Activated CD4-positive, alpha-beta memory T cell treated with anti-CD3 and anti-CD28 coated beads for 36 hours (primary cell): ENCODE measurements at places on chromosomes 11 and 22. TPM values are rescaled to one million over a fixed set of nuclear protein-coding genes. Genes with fewer than 3 reads are reported as not detected.

- peaks cover 9% of the 10 kb centered on the region for H3K27me3 ChIP-seq
- no peak overlapping the region for H3K4me3 ChIP-seq
- DNase-seq: no peak
- H3K36me3 ChIP-seq: no peaks in the 10 kb centered on the region
- no peaks in the 10 kb centered on the region for H3K4me1 ChIP-seq
These were observed 15.5 kb downstream of the FGF3 start for GRCh38 chr11:69803604-69804218.

DNA sequence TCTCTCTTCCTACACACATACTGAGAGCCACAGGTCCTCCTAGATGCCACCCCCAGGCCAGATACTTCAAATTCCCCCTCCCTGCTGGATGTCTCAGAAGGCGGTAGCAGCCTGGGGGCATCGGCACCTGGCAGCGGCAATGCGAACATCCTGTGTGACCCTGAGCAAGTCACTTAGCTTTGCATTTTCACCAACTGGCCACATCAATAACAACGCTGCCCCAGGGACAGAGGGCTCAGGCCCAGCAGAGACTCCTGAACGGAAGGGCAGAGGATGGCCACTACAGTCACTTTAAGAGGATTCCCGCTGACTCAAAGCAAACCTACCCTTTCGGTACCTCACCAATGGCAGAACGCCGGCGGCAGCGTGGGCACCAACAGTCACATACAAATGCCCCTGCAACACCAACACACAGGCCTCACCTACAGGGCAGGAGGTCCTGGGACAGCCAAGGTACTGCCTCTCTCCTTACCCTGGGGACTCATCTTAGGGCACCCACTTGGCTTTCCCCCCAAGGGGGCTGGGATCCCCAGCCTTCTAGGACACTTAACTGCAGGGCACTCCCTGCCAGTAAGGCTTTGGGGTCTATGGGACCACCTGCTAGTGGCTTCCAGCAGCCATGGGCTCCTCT lies 1.6 kb downstream of the LMO1 start:
- peaks cover 61% of the 10 kb centered on the region for H3K27me3 ChIP-seq
- no peak overlapping the region for H3K27ac ChIP-seq
- H3K36me3 ChIP-seq: no peaks in the 10 kb centered on the region
- peaks cover 11% of the 10 kb centered on the region for H3K4me1 ChIP-seq
- no peak overlapping the region for H3K4me3 ChIP-seq

DNA sequence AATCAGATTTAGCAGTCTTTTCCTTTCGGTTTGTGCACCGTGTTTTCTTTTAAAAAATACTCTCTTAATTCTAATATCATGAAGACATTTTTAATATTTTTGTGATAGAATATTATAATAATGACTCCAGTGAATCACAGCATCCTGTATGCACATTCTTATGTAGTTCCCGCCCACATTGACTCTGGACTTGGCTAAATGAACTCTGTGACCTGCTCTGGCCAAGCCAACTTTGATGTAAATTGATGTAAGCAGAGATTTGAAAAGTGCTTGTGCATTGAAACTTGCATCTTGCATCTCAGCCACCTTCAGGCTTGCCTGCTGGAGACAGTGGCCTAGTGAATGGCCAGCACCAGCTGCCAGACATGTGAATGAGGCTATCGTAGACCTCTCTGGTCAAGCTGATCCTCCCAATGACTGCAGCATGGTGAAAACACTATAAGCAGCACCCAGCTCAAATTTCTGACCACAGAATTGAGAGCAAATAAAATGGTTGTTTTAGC lies 29.2 kb upstream of the PGM2L1 start:
- H3K36me3 ChIP-seq: no peaks in the 10 kb centered on the region
- no peak for DNase-seq
- H3K27ac ChIP-seq: no peak overlapping the region

- no peak overlapping the region for H3K4me3 ChIP-seq
- H3K27me3 ChIP-seq: peaks cover 13% of the 10 kb centered on the region
- DNase-seq: no peak
- H3K36me3 ChIP-seq: no peaks in the 10 kb centered on the region
- H3K4me1 ChIP-seq: no peaks in the 10 kb centered on the region
These were observed 70.4 kb downstream of the FBXO7 start for GRCh38 chr22:32544953-32545558.

DNA sequence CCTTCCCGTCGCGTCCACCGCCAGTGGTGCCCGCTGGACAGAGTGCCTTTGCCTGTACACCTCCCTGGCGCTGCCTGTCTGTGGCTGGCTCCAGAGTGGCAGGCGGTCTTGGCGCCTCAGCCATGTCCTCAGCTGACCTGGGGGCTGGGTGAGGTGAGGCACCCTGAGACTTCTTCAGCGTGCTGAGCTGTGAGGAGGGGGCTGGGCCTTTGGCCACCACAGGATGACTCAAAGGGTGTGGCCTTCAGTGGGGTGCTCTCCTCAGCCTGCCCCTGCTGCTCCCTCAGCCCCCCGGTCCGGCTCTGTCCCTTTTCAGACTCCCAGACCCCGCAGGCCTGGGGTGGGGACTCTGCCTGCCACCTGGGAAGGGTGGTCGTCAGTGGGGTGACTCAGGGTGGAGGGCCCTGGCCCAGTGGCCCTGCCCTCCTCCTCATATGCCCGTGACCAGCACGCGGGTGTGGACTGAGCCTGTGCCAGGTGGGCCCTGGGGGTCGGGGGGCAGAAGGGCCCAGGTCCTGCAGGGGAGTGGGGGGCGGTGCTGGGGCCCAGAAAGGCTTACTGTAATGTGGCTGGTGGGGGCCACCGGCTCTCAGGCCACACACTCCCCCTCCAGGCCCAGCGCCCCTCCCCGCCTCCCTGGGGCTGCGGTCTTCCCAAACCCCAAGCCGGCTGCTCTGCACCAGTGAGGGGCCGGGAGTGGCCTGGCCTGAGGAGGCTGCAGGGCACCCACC lies 15.9 kb downstream of the CRELD2 start:
- DNase-seq: peak; percentile 71
- H3K27me3 ChIP-seq: no peaks in the 10 kb centered on the region
- H3K36me3 ChIP-seq: no peaks in the 10 kb centered on the region
- H3K27ac ChIP-seq: peak overlapping the region; percentile 71
- H3K4me3 ChIP-seq: peak overlapping the region; percentile 69
- H3K4me1 ChIP-seq: peaks cover 44% of the 10 kb centered on the region

GRCh38 chr11:128053981-128054931 lies 533.1 kb downstream of the ETS1 start:
- peak overlapping the region; percentile 94 for H3K27ac ChIP-seq
- peak overlapping the region; percentile 80 for H3K4me3 ChIP-seq
- no peak for DNase-seq
- no peaks in the 10 kb centered on the region for H3K36me3 ChIP-seq

GRCh38 chr22:28410050-28410816 lies 269.4 kb downstream of the TTC28 start:
- H3K4me1 ChIP-seq: peaks cover 2% of the 10 kb centered on the region
- H3K36me3 ChIP-seq: no peaks in the 10 kb centered on the region
- DNase-seq: no peak
- peaks cover 15% of the 10 kb centered on the region for H3K27me3 ChIP-seq

GRCh38 chr11:114785820-114786219 lies 107.5 kb downstream of the NXPE2 start:
- H3K4me3 ChIP-seq: no peak overlapping the region
- H3K4me1 ChIP-seq: no peaks in the 10 kb centered on the region
- H3K27me3 ChIP-seq: peaks cover 4% of the 10 kb centered on the region
- DNase-seq: no peak
- no peaks in the 10 kb centered on the region for H3K36me3 ChIP-seq
- no peak overlapping the region for H3K27ac ChIP-seq

DNA sequence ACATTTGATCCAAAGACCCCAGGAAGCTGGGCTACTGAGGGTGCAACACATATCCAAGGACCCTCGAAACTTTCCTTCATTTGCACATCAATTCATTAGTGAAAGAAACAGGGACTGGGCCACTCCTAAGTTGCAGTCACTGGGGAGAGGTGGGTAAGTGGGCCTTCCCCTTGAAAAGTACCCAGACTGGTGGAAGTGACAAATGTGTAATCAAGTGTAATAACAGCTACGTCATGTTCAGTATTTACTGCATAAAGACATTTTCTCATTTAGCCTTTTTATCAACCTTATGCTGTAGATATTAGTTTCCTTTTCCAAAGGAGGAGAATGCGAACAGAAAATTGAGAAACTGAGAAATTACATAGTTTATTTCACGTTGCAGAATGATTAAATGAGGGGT lies 101.9 kb upstream of the OLFML1 start:
- H3K4me3 ChIP-seq: no peak overlapping the region
- H3K27ac ChIP-seq: no peak overlapping the region
- no peak for DNase-seq
- H3K36me3 ChIP-seq: no peaks in the 10 kb centered on the region

MRGPRE gene
- total RNA-seq: not detected

ZNF215 gene
- total RNA-seq: 0.57 TPM

MYBPC3 gene
- not detected for total RNA-seq
